ENCODE measurements at places on chromosomes 4 and X. TPM values are rescaled to one million over a fixed set of nuclear protein-coding genes. Genes with fewer than 3 reads are reported as not detected.

Gene TRIM2
- 10.1 TPM for total RNA-seq

Gene S100G
- total RNA-seq, result not detected

Gene RRH
- not detected for total RNA-seq

Gene SPANXC
- not detected for total RNA-seq

Gene IL13RA2
- total RNA-seq, result 0.91 TPM

Gene MAGEA12
- total RNA-seq, result not detected

Gene TEX13B
- total RNA-seq, result not detected

Gene PABPC1L2A
- not detected for total RNA-seq

Gene GLRA2
- not detected for total RNA-seq

Gene PHEX
- total RNA-seq, result 0.76 TPM

Gene ZFP92
- total RNA-seq, result 1.6 TPM

Gene PCSK1N
- total RNA-seq, result not detected

Gene CITED1
- total RNA-seq, result not detected

Gene NPNT
- not detected for total RNA-seq

Gene UGT2B11
- not detected for total RNA-seq

Gene C1QTNF7
- not detected for total RNA-seq
